ENCODE measurements at places on chromosomes 12 and 14.

DNA sequence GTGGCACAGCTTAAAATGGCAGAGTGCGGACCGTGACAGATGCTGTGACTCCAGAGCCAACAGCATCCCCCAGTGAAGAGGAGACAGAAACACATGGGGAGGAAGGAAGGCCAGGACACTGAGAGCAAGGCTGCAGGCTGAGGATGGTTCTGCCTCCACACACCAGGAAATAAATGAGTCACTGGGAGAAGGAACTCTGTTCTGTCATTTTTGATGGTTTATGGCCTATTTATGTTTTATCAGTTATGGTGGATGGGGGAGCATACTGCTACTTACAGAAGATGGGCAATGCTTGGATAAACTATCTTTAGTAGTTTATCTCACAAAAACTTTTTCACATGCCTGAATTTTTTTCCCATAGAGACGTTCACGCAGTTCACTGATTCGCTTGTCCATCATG, 33.8 kb downstream of the ZFYVE21 start:
- no peak for DNase-seq

GRCh38 chr14:54692284-54692772, 125.4 kb downstream of the SAMD4A start:
- no peak for DNase-seq

DNA sequence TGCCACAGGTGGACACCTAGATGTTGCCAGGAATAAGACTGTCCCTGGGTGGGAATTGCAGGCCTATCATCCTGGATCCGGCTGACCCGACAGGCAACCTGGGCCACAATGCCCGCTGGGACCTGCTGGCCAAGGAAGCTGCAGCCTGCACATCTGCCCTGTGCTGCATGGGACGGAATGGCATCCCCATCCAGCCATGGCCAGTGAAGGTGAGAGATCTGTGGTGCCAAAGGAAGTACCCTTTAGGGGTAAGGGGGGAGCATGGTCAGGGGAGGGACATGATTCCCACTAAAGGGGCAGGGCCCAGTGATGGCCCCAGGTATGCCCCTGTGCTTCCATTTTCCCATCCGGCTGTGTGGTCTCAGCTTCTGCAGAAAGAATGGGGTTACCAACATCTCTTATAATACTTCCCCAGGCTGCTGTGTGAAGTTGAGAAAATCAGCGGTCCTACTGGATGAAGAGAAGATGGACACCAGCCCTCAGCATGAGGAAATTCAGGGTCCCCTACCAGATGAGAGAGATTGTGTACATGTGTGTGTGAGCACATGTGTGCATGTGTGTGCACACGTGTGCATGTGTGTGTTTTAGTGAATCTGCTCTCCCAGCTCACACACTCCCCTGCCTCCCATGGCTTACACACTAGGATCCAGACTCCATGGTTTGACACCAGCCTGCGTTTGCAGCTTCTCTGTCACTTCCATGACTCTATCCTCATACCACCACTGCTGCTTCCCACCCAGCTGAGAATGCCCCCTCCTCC, 8.6 kb upstream of the OAS2 start:
- DNase-seq = no peak

DNA sequence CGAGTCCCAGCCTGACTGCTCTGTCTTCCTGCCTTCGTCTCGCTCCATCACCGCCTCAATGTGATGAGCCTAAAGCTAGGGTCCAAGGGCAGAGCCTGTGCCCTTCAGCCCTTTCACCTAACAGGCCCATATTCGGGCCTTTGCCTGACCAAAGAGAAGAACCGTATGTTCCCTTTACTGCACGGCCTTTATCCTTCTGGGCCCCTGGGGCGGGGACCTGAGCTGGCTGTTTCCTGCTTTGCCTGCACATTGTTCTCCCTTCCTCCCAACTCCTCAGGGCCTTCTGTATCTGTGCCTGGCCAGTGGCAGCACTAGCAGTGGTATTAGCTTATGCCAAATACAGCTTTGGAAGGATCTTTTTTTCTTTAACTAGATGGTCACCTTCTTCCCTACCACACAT, 8.5 kb upstream of the MYL6B start:
- DNase-seq = no peak

DNA sequence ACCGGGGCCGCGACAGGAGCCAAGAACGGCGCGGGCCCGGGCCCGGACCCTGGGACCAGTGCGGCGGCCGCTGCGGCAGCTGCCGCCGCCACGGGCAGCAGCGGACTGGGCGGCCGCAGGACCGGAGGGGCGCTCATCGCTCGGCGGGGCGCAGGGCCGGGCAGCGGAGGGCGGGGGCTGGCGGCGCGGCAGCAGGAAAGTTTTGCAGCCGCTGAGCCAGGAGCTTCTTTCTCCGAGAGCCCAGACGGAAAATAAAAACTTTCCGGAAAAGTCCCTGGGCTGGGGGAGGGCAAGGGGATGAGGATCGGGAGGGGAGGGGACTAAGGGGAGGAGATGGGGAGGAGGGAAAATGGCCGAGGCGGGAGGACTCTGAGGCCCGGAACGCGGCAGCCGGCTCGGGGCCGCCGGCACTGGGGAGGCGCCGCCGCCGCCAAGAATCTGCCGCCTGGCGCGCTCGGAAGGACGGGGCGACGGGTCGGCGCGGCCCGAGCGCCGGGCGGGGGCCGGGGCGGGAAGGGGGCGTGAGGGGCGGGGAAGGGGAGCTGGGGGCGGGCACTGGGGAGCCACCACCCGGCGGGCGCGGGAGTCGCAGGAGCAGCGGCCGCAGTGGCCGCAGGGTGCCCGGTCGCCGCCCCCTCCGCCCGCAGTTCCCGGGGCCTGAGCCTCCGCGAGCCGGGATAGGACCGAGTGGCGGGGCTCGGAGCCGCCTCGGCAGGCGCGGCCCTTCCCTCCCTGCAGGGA, at the start of gene PRKD1:
PRKD1 (minus strand) TSS at position 472 of the 741 bp plus-strand sequence.
- DNase-seq = no peak

DNA sequence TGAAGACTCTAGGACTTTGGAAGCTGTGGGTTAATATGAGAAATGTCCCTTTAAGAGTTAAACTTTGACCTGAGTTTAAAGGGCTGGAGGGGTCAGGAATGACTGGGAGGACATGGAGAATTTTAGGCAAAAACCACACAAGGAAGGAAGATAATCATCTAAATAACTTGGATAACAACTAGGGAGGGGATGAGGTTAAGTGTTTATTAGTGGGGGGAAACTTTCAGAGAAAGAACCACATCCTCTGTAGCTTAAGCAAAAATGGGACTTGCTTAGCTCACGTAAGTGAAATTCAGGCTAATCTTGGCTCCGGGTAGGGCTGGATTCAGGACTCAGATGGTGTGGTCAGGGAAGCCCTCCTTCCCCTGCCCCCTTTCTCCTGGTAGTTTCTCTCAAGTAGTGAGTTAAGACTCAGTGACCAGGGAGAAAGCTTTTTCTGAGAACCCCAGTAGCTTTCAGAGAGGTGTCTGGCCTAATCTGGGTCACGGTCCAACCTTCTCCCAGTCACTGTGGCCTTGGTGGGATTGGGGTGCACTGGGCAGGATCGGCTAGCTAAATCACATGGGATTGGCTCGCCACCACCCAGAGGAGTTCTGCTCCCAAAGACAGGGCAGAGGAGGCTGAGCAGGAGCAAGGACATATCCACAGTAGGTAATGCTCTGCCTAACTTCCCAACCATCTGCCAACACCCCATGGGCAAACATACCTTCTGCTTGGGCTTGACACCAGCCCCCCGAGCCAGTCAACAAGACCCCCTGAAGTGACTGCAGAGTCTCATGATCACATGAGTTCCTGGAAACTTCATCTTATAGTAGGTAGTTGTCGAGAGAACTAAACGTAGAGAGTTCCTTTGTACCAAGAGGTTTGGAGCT, 52.8 kb downstream of the ARF6 start:
- no peak for DNase-seq

DNA sequence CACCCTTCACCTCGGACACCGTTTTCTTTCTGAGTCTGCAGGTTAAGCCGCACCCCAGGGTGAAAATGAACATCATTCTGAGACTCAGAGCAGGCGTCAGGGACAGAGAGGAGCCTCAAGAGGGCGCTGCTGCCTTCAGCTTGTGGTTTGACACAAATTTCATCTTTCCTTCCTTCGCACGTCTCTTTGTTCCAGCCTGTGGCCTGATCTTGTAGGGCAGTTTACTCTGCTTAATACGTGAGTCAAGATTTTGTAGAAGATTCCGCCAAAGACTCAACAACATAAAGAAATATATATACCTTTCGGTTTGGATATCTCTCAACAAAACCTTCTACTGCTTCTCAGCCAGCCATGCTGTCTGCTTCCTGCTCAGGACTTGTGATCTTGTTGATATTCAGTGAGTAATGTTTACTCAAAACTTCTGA, 329.3 kb upstream of the OR4E1 start:
- DNase-seq = peak; percentile 44

DNA sequence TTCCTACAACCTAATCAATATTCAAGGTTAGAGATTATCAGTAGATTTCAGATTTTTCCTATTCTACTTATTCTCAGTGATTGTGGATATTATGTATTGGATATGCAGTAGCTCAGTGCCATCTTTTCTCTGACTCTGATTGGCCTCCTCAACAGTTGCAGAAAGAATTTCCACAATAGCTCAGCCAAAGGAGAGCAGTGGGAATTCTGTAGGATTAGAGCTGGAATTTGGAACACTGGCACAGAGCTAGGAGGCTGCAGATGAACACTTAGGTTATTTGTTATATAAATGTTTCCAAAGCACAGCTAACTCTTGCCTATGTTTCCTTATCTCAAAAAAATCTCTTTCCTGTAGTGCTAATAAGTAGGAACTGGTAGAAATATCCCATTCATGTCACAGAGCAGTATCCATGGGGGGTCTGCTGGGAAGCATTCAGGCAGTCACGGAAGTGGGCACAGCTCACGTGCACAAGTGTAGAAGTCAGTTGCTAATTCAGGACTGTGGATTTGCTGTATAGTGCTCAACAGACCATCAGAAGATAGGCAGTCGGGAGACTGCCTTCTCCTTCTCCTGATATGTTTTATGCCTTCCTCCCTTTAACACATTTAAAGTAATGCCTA, 116.2 kb upstream of the TMEM260 start:
- no peak for DNase-seq

- no peak for DNase-seq
These were observed 236.1 kb upstream of the PLEKHG7 start for GRCh38 chr12:92466391-92467305.

DNA sequence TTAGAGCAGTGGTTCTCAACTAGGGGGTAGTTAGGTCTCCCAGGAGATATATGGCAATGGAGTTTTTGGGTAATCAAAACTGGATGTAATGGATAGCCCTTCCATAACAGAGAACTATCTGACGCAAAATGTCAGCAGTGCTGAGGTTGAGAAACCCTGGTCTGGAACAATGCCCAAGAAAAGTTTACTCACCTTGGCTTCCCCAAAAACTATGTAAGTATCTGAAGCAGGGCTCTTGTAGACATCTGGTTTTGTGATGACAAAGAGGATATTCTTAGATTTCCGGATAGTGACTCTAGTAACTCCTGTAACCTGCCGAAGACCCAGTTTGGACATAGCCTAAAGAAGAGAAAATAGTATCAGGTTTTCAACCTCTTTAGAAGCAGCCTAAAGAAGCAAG, 11.8 kb downstream of the NACA start:
- DNase-seq = no peak

DNA sequence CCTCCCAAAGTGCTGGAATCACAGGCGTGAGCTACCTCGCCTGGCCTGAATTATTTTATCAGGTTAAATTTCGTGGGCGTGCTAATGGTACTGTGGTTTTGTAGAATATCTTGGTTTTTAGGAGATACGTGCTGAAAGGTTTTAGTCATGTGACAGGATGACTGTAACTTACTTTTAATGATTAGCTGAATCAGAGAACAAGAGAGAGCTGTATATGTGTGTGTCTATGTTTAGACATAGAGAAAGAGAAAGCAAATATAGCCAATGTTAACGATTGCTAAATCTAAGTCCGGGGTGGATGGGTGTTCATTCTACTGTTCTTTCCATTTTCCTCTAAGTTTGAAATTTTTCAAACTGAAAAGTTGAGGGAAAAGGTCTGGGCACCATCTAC, 9.2 kb upstream of the PNMA1 start:
- no peak for DNase-seq

DNA sequence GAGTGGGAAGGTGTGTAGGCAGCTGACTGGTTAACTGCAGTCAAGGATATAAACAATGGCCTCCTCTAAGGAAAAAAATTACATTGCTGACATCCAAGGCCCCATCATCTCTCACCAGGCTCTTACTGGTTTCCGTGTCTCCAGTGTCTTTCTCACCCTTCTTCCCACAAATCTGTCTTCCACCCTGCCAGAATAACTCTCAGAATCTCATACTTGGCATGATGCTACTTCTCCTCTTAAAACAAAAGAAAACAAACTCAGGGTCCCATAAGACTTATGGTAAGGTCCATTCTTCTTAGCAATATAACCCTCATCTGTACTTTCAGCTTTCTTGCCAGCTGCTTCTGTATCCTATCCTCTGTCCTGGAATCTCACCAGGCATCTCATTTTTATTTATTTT, 68.9 kb downstream of the SUSD6 start:
- DNase-seq = no peak

DNA sequence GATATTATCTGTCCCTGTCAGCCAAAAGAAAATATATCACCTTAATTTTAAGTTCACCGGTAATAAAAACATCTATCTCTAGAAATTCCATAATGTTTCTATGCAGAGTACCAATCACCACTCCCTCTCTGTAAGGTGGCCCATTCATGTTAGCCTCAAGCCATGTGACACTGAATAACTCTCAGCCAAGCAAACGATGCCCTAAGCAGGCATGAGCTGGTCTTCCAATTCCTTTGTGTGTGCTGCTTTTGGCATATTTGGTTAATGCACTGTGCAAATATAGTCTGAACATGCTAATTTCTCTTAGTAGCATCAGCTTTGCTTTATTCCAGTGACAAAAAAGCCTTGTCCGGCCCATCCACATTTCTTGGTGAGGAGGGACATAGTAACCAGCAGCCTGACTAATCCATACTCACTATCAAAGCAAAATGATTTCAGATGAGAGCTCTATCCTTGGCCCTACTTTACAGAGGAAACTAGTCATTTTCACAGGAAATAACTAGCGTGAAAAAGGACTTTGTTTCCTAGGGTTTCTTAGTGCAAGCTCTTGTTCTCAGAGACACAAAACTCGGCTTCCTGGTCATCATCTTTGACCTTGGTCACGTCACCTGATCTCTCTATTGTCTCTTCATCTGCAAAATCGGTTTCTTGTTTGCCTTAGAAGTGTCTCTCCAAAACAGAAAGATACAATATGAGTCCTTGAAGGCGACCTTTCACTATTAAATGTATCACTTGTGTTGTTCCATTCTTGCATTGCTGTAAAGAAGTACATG, 59.2 kb upstream of the RTRAF start:
- DNase-seq = no peak

- DNase-seq = no peak
These were observed 28.7 kb upstream of the CPNE8 start for GRCh38 chr12:38934078-38934584.

DNA sequence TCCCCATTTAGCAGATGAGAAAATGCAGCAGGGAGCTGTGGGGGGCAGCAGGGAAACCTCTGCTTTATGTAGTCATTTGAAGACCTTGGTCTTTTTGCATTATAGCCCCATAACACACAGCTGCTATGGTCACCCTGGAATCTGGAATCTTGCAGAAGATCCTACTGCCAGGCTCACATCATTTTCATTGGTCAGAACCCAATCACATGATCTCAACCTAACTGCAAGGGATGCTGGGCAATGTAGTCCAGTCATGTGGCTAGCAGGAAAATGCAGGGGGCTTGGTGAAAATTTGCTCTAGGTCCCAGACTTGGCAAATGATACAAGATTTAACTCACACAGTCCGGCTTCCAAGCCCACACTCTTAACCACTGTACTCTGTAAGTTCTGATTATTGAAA, 1028.7 kb downstream of the AACS start:
- no peak for DNase-seq

- DNase-seq = no peak
These were observed 233.1 kb downstream of the FOXG1 start for GRCh38 chr14:28999656-29000055.
